ENCODE measurements at places on chromosomes 7 and 10.

GRCh38 chr7:143269251-143269650, 6.0 kb downstream of the GSTK1 start:
- DNase-seq: no peak

- no peak for DNase-seq
Measured at GRCh38 chr10:3468919-3469638, 296.5 kb upstream of the PITRM1 start.

- no peak for DNase-seq
Measured at GRCh38 chr7:26070290-26070689, 81.7 kb upstream of the NFE2L3 start.

GRCh38 chr7:117041007-117041406, 87.7 kb downstream of the ST7 start:
- DNase-seq: no peak

GRCh38 chr10:71837098-71837827, 13.8 kb downstream of the PSAP start:
- DNase-seq: no peak

DNA sequence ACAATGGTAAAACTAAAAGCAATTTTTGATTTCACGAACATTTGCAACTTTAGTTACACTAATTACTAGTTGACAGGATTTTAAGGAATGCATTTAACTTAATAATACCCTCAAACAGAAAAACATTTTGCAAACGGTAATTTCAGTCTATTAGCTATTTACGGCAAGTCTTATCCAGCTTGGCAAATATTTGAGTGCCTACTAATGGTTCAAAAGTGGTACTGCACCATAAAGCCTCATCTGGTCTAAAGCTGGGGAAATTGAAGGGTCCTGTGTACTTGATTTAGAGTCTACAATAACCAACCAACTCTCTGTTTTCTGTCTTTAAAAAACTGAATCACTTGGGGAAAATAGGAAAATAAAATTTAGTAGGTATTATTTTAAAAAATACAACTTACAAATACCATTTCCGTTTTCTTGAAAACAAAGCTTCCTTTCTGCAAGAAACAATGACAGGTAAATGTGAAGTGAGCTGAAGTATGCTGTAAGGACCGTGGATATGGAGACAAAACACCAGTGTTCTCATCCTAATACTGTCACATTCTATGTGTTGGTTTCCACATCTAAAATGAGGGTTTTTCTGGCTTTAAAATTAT, 142.3 kb downstream of the VPS50 start:
- DNase-seq: no peak

GRCh38 chr10:28768227-28768626, 90.9 kb downstream of the BAMBI start:
- DNase-seq: peak; percentile 57

GRCh38 chr7:136391371-136391770, 414.2 kb upstream of the MTPN start:
- DNase-seq: no peak

DNA sequence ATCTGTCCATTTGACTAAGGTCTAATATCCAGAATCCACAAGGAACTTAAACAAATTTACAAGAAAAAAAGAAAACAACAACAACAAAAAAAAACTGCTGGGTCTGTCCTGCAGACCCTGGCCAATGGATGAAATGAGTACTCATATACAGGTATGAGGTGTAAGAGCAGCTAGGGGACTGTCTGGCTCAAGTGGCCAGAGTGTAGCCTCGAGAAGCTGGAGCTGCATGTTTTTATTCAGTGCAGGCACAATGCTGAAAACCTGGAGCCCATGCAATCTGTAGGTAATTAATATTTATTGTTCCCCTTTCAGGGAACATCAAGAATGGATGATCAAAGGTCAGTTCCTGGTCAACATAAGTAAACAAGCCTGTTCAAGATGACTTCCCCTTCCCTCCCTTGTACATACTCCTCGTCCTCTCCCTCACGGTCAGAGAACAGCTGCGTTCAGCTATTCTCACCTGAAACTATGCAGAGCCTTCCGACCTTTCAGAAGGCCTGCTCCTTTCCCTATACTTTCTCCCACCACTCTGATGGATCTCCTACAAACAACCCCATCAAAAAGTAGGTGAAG, 15.5 kb downstream of the CYP2C19 start:
- no peak for DNase-seq

DNA sequence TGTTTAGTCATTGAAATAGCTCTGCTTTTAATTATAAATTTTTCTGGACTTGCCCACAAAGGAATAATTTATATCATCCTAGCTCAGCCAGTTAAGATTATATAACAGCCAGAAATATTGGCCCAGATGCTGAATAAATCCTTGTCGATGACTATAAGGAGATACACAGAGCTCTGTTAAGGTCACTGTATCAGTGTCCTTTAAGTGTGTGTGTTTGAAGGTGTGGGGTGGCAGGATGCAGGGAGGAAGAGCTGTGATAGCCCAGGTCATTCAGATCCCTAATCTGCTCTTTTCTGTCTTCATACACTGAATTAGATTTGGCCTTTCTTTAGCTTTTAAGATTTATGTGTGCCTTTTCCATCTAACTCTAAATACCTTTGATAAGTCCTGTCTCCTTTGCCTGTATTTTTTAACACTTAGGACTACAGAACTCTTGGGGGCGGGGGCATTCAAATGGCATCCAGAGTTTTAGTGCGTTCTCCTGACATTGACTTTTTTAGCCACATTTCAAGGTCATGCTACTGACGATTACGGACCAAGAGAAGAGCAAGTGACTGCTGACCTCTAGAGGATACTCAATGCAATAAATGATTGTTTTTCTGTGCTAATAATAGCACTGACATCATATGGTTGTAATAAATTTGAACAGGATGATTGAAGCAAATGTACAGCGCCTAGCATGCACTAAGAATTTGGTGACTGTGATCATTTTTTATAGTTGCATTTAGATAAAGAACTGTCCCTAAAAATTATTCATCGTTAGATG, 172.3 kb downstream of the CACNB2 start:
- DNase-seq: no peak

GRCh38 chr7:7789551-7789988, 71.2 kb upstream of the RPA3 start:
- no peak for DNase-seq

GRCh38 chr7:82156168-82156567, 287.4 kb downstream of the CACNA2D1 start:
- DNase-seq: no peak

- DNase-seq: no peak
Measured at GRCh38 chr10:78224602-78225001, 190.9 kb downstream of the RPS24 start.

DNA sequence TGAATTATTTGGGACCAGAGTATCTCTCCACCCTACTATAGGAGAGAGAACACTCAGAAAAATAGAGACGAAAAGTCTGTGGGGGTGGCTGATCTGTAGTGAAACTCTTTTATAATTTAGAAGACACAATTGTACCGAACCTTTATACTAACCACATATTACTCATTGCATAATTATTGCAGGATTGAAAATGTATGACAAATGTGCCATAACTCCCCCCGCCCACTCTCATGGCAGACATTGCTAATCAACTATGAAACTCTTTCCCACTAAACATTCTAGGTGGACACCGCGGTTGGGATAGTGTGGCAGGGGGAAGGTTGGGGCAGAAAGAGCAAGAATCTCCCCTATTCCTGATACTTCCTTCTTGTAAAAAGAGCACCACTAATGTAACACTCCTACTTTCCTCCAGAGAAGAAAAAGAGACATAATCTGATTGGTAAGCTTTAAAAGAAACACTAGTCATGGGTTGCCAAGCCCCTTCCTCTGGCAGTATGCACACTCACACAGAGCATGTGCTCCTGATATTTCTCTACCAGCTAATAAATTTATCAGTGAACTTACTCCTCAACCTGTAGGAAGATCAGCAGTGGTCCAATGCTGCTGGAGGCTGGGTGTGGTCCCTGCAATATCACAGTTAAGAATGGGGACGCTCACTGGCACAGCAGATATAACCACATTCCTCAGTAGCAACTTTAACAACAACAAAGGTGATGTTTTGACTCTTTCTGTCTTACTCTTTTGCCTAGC, 18.7 kb upstream of the ARID5B start:
- DNase-seq: peak; percentile 31

DNA sequence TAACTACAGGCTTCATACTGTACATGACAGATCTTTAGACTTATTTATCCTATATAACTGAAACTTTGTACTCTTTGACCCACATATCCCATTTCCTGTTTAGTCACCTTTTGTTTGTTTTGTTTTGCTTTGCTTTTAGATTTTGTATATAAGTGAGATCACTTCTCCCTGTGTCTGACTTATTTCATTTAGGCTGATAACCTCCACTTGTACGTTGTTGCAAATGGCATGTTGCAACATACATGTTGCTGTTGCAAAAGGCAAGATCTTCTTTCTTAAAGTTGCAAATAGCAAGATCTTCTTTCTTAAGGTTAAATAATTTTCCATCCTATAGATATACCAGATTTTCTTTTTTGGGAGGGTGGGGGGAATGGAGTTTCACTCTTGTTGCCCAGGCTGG, 341.5 kb downstream of the OTUD1 start:
- no peak for DNase-seq

GRCh38 chr10:126481181-126481580, 92.9 kb upstream of the ADAM12 start:
- DNase-seq: no peak

GRCh38 chr10:79379512-79380124, 32.3 kb downstream of the PPIF start:
- peak; percentile 64 for DNase-seq

- no peak for DNase-seq
Measured at GRCh38 chr10:92822060-92822634, 26.2 kb upstream of the EXOC6 start.

DNA sequence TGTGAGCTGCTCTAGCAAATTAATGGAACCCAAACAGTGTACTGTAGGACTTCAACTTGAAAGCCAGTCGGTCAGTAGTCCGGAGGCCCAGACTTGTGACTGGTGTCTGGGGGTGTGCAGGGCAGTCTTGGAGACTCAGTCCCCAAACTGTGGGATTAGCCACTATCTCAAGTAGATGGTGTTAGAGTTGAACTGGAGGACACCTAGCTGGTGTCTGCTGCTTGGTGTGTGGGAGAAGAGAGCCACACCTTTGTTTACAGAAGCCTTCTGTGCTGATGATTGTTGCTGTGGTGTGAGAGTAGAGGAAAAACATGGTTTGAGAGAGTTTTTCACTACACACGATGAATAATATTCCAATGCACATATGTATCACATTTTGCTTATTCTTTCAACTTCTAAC, 47.4 kb downstream of the CUL2 start:
- DNase-seq: no peak

GRCh38 chr7:39353615-39354376, 212.4 kb upstream of the YAE1 start:
- peak; percentile 22 for DNase-seq

- DNase-seq: no peak
Measured at GRCh38 chr10:124678557-124679240, 65.5 kb downstream of the FAM53B start.

- no peak for DNase-seq
Measured at GRCh38 chr10:48214716-48215485, 59.6 kb downstream of the FRMPD2 start.

- DNase-seq: no peak
Measured at GRCh38 chr7:137282043-137282442, 61.5 kb downstream of the PTN start.

GRCh38 chr10:54434782-54435181, 366.2 kb downstream of the PCDH15 start:
- no peak for DNase-seq

DNA sequence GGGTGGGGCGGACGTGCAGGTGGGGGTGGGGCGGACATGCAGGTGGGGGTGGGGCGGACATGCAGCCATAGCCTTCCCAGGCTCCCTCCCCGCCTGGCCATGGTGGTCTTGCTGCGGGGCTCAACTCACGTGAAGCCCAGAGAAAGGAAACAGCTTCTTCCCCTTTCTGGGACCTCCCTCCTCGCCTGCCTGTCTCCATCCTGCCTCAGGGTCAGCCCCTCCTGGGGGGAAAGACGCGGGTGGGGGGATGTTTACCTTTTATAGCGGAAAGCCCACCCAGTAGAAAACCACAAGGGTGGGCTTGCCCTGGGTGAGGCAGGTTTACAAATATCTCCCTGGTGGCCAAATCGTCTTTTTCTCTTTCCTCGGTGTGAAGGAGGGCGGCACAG, 520.0 kb downstream of the GLRX3 start:
- DNase-seq: no peak

DNA sequence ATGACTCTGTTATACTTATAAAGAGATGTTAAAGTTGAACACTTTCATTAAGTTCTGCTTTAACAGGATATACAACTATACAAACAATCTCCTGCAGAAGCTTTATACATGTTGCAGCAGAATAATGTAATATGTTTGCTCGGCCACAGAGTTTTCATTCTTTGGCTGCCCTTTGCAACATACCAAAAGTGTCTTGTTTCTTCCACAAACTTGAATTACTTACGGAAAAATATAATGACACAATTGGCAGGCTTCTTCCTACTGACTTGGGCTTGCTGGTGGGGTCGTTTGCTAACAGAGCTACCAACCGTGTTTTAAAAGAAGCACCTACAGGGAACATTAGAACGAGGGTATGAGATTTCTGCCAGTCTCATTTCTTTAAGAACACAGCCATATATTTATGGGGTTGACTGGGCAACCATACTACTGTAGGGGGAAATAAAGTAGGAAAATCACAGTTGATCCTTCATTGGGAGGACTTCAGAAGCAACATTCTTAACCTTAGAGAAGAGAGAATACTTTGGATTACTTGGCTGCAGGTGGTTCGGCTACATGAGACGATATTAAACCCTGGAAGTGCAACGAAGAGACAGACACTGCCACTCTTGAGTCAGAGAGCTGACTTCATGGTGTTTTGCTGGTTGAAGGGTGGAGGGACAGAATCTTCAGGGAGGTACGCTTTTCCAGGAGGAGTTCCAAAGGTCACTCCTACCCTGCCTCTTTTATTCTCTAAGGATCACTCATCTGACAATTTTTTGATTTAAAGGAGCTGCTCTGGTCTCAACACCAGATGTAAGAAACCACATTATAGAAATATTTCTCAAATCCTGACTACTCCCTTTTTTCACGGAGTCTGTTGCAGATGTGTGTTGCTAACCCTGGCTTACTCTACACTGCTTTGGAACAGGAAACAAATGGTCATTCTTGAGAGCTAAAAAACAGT, 123.9 kb downstream of the SEMA3C start:
- DNase-seq: no peak

DNA sequence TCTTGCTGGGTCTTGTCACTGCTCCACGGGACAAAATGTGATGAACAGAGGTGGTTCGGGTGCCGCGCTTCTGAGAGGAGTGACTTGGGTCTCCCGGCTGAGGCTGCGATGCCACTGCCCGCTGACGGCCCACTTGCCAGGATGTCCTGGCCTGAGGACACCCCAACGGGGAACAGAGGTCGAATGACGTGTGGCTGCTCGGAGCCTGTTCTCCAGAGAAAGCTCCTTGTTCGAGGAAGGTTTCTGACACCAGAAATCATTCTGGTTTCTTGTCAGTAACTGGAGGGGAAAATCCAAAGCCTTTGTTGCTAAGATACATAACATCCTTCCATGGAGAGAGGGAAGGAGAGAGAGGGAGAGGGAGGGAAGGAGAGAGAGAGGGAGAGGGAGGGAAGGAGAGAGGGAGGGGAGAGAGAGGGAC, 236.4 kb downstream of the WDR37 start:
- DNase-seq: no peak

- no peak for DNase-seq
Measured at GRCh38 chr7:36604806-36605205, 119.5 kb downstream of the AOAH start.

- no peak for DNase-seq
Measured at GRCh38 chr7:117986645-117987269, 113.5 kb upstream of the CTTNBP2 start.

All from head of caudate nucleus (tissue), 42 donors.